ENCODE measurements at places on chromosomes 4 and X.
A peak's percentile ranks its signal among the peaks of the same experiment; 100 is the strongest.

- no peak for DNase-seq
These were observed 175.9 kb downstream of the DCLK2 start for GRCh38 chr4:150253965-150254630.

- DNase-seq = no peak
These were observed 377.9 kb downstream of the FAM133A start for GRCh38 chrX:94051926-94052325.

DNA sequence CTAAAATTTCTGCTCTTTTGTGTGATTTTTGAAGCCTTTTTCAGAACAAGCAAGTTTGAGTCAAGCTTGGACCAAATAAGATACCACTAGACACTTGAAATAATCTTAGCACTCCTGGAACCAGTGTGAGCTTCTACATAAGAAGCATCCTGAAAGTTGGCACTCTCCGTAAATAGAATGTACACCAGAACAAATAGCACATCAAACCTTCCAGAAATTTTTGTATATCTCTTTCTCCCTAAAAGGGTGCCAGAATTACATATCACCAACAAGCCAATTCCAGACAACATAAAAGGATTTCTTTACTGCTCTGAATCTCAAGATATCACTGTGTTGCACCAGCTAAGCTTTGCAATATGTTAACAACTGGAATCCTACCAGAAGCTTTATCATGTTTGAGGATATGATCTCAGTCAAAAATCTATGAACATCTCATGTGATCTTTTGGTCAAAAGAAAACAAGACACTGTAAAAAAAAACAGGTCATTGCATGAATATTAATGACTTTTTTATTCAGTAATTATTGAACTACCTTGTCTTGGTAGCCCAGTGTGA is 117.2 kb downstream of the PRSS12 start:
- no peak for DNase-seq

DNA sequence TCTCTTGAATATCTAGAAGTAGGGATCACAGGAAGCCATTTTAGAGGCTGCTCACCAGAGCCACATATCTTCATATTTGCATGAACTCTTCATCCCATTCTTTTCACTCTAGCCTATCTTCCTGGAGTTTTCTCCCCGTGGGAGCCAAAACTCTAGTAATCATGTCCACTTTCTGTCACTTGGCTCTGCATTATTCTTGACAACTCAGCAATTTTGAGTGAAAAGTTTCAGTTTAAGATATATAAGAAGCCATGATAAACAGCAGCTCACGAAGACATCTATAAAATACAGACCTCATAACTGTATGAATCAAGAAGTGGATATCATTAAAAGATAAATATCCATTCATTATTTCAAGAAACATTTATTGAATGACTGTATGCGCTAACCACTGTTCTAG is 79.1 kb upstream of the NR0B1 start:
- no peak for DNase-seq

GRCh38 chr4:187602339-187603092 is 393.1 kb upstream of the ZFP42 start:
- no peak for DNase-seq

GRCh38 chr4:36024901-36025660 is 219.2 kb downstream of the ARAP2 start:
- DNase-seq = no peak

DNA sequence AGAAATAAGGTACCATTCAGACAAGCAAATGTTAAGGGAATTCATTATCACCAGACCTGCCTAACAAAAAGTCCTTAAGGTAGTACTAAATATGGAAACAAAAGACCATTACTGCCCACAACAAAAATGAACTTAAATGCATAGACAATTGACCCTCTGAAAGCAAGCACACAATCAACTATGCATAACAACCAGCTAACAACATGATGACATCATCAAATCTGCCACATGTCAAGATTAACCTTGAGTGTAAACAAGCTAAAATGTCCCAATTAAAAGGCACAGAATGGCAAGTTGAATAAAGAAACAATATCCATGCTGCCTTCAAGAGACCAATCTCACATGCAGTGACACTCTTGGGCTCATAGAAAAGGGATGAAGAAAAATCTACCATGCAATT is 160.7 kb upstream of the CPXCR1 start:
- no peak for DNase-seq

GRCh38 chr4:80254114-80254513 is 12.3 kb upstream of the FGF5 start:
- DNase-seq = no peak

- no peak for DNase-seq
These were observed 11.5 kb downstream of the ANXA5 start for GRCh38 chr4:121685257-121685656.

DNA sequence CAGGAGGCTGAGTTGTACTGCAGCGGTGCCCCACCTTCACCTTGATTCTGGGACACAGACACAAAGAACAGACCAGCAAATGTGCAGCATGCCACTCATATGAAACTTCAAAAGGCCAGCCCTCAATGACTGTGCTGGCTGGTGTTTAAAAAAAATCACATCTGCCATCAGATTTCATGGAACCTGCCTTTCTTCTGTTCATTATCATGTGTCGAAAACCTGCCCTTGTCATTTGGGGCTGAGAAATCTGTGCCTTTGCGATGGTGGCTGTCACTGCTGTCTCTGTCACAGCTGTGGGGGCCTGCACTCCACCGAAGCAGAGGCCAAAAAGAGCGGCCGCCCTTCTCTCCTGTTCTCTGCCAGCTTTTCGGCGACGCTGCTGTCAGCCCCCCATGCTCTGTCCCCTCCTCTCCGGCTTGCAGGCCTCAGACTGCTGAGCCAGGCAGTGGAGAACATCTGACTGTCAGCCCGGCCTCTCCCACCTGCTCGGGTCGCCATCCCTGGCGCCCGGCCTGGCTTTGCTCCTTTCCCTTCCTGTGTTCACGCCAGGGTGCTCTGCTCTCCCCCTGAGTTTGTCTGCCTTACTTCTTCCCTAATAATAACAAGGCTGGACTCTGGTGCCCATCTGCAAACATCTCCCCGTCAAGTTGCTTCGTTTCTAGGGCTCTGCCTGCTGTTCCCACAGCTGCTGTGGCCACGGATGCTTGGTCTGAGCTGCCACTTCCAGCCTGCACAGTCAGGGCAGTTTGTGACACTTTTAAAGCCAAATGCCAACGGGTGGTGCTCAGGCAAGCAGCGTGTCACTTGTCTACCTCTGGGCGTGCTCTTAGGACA is 355.2 kb downstream of the UNC5C start:
- DNase-seq = peak; percentile 50

GRCh38 chr4:184550476-184550875 is 76.1 kb upstream of the IRF2 start:
- no peak for DNase-seq

- no peak for DNase-seq
These were observed 36.3 kb downstream of the POU4F2 start for GRCh38 chr4:146674829-146675570.

All from tibial artery (tissue), 4 donors.